ENCODE measurements at places on chromosomes 16 and 17.

DNA sequence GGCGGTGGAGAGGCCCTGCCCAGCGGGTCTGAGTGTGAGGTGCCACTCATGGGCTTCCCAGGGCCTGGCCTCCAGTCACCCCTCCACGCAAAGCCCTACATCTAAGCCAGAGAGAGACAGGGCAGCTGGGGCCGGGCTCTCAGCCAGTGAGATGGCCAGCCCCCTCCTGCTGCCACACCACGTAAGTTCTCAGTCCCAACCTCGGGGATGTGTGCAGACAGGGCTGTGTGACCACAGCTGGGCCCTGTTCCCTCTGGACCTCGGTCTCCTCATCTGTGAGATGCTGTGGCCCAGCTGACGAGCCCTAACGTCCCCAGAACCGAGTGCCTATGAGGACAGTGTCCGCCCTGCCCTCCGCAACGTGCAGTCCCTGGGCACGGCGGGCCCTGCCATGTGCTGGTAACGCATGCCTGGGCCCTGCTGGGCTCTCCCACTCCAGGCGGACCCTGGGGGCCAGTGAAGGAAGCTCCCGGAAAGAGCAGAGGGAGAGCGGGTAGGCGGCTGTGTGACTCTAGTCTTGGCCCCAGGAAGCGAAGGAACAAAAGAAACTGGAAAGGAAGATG lies 11.2 kb downstream of the VASN start:
- DNase-seq: no peak

GRCh38 chr16:60107437-60107836 lies 1373.3 kb upstream of the GOT2 start:
- DNase-seq: no peak

- no peak for DNase-seq
Measured at GRCh38 chr16:12240036-12240435, 263.5 kb downstream of the SNX29 start.

- DNase-seq: no peak
Measured at GRCh38 chr16:21593530-21594289, 5.7 kb upstream of the METTL9 start.

DNA sequence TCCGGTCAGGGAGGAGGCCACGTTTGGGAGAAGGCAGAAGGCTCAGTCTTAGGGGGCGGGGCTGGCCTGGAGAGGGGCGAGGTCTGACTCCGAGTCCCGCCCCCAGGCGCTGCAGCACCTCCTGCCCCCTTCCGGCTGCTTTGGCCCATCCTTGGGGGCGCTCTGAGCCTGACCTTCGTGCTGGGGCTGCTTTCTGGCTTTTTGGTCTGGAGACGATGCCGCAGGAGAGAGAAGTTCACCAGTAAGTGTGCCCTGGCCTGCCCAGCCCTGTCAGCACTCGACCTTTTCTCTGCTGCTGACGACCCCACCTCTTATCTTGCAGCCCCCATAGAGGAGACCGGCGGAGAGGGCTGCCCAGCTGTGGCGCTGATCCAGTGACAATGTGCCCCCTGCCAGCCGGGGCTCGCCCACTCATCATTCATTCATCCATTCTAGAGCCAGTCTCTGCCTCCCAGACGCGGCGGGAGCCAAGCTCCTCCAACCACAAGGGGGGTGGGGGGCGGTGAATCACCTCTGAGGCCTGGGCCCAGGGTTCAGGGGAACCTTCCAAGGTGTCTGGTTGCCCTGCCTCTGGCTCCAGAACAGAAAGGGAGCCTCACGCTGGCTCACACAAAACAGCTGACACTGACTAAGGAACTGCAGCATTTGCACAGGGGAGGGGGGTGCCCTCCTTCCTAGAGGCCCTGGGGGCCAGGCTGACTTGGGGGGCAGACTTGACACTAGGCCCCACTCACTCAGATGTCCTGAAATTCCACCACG lies 1.5 kb downstream of the TNFRSF12A start:
- DNase-seq: peak; percentile 68

DNA sequence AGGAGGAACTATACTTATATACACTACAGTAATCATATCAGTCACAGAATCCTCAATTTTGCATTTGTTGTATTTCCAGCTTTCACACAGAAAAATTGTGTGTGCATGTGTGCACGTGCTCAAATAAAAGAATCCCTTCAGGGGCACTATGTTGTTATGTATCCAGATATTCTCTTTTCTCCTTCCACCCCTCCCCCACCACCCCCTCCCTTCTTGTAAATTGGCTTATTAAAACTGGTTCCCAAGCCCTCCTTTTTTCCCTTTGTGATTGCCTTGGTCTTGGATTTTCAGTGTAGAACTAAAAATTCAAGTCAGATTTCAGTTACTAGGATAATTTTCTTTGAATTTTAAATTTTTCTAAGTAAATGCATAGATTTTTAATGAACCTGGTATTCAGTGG lies 86.3 kb downstream of the WNT3 start:
- DNase-seq: no peak

DNA sequence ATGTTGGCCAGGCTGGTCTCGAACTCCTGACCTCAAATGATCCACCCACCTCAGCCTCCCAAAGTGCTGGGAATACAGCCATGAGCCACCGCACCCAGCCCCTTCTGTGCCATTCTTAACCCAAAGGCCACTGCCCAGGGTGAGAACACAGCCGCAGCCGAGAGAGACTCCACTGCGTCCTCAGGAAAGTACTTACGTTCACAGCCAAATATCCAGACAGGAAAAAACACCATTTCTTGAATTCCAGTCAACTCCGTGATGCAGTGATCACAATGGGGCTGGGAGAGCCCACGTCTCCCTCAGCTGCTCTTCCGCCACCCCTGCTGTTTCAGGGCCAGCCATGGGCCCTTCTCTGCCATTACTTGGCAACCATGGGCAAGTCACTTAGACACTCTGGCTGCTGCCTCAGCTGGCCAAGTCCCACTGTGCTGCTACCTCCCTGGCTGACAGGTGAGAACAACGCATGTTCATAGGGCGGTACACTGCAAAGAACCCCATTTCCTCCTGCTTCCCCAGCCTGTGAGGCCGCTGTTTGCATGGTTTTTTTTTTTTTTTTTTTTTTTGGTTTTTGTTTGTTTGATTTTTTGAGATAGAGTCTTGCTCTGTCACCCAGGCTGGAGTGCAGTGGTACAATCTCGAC lies 4.3 kb downstream of the CDIP1 start:
- DNase-seq: no peak

DNA sequence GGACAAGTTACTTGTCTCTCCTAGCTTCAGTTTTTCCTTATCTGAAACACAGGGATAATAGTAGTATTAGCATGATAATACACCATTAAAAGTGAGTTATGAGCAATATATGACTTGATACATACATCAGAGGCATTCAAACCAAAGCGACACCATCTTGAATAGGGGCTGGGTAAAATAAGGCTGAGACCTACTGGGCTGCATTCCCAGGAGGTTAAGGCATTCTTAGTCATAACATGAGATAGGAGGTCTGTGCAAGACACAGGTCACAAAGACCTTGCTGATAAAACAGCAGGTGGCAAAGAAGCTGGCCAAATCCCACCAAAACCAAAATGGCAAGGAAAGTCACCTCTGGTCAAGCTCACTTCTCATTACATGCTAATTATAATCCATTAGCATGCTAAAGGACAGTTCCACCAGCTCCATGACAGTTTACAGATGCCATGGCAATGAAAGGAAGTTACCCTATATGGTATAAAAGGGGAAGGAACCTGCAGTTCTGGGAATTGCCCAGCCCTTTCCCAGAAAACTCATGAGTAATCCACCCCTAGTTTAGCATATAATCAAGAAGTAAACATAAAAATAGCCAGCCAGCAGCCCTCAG lies 37.2 kb upstream of the HS3ST3A1 start:
- no peak for DNase-seq

DNA sequence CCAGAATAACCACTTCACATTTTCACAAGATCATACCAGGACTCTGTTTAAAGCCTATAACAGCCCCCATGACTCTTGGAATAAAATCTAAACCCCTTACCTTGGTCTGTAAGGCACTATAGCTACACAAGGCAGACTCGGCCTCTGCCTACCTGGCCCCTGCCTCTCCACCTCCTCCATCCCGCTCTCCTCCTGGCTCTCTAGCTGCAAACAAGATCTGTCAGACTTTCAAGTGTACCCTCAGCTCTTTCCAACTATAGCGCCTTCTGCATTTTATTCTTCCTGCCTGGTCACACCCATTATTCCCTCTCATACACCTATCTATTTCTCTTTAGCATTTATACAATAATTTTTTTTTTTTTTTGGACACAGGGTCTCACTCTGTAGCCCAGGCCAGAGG lies 8.2 kb downstream of the USP31 start:
- no peak for DNase-seq

GRCh38 chr17:14305785-14306496 lies 5.1 kb downstream of the HS3ST3B1 start:
- DNase-seq: no peak

GRCh38 chr17:67059372-67059771 lies 15.0 kb downstream of the CACNG1 start:
- no peak for DNase-seq

DNA sequence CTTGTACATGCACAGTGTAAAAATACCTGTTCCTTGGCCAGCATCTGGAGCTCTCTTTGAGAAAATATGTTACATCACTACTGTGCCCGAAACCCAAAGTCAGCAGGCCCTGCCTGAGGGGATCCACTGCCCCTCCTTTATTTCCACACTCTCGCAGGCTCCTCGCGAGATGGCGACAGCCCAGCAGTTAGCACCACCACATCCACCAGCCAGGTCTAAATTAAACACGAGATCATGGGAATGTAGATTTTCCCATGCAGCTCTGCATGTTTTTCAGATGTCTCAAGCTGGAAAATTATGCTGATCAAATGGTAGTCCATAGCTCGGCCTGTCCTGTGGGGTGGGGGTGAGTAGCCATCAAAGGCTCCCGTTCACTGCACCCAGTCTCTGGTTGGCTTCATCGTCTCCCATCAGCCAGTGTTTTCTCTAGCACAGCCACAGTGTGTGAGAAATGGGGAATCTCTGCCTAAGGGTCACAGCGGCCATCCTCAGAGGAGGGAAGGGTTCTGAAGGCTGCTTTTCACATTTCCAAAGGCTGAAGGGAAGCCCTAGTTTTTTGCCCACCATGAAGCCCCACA lies 34.7 kb downstream of the EPN2 start:
- no peak for DNase-seq

- no peak for DNase-seq
Measured at GRCh38 chr16:27860091-27860490, 203.4 kb downstream of the GSG1L start.

- DNase-seq: no peak
Measured at GRCh38 chr16:86307514-86307903, 202.8 kb upstream of the FOXF1 start.

- DNase-seq: no peak
Measured at GRCh38 chr17:45380046-45380765, 52.5 kb downstream of the ARHGAP27 start.

DNA sequence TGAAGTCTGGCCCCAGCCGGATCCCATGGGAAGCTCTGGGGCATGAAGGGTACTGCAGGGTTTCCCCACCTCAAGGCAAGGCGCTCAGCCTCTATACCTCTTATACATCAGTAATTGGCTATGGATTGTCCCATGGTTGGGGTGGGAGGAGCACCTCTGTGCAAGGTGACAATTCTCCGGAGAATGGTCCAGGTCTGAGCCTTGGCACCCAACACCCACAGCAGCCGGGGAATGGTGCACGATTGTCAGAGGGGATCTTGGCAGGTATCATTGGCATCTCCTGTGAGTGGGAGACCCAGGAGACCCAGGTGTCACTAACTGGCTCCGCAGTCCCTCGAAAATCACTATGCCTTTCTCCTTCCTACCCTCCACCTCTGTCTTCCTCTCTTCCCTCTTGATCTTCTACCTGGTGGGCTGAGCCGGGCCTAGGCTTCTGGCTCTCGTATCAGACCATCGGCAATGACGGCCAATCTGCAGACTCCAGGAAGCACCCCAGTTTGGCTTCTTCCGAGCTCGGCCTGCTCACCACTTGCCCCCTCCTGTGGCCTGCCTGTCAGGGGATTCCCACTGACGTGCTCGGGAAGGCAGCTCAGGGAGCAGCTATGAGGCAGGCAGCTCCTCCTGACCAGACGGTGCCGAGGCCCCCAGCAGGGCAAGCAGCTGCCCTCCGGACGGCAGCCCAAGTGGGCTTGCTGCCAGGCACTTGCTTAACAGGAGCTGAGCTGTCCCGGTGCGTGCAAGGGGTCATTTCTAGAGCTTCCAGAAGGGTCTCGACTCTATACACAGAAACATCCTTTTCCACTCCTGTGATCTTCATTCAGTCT lies 10.0 kb upstream of the CALB2 start:
- no peak for DNase-seq

- no peak for DNase-seq
Measured at GRCh38 chr16:25676820-25677219, 14.9 kb upstream of the HS3ST4 start.

- DNase-seq: no peak
Measured at GRCh38 chr17:78541488-78542206, 35.5 kb downstream of the DNAH17 start.

GRCh38 chr16:48909231-48909630 lies 299.3 kb upstream of the N4BP1 start:
- DNase-seq: no peak

DNA sequence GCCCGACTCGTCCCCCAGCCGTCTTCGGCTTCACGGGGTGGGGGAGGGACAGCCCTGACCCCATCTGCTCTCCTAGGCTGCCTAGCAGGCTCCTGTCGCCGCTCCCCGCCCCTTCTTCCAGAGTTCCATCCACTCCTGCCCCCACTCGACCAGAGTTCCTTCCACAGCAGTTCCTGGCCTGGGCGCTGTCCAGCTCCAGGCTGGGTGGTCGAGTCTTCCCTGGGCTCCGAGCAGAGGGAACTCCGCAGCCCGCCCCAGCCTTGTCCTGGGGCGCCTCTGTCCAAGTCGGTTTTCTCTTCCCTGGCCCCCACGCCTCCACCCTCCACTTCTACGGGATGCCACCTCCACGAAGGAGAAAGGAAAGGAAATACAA lies 1.4 kb downstream of the PYY start:
- no peak for DNase-seq

GRCh38 chr17:31663576-31663975 lies 195.5 kb downstream of the COPRS start:
- DNase-seq: no peak

DNA sequence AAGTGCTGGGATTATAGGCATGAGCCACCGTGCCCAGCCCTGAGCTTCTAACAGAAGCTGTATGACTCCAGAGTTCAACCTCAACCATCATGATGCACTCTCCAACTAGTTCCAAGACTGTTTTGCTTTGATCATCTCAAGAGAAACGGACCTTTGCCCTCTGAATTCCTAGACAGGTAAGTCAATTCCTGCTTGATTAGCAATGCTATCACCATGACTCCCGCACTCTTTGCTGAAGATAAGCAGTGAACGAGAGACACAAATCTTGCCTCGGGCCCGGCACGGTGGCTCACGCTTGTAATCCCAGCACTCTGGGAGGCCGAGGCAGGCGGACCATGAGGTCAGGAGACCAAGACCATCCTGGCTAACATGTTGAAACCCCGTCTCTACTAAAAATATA lies 22.2 kb downstream of the ANKFY1 start:
- DNase-seq: no peak

Data from stimulated activated CD4-positive, alpha-beta T cell treated with anti-CD3 and anti-CD28 coated beads, Interleukin-1b, Interleukin-23, amount 100 ng/mL, for 1 hour (primary cell).